ENCODE measurements at places on chromosomes 2 and 18.

GRCh38 chr18:45657357-45658335 lies 42.4 kb downstream of the SLC14A2 start:
- no peak for DNase-seq

- no peak for DNase-seq
These were observed 462.6 kb downstream of the SLC4A3 start for GRCh38 chr2:220090050-220090449.

- no peak for DNase-seq
These were observed 24.1 kb downstream of the CFLAR start for GRCh38 chr2:201139836-201140604.

DNA sequence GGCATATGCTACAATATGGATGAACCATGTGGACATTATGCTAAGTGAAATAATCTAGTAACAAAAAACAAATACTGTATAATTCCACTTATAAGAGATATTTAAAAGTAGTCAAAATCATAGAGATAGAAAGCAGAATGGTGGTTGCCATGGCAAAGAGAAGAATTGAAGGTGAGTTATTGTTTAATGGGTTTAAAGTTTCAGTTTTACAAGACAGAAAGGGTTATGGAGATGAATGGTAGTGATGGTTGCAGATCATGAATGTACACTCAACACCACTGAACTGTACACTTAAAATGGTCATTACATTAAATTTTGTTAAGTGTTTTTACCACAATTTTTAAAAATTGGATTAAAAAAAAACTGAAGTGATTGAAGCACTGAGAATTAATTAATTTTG lies 298.2 kb upstream of the ZC3H15 start:
- no peak for DNase-seq

GRCh38 chr2:171460537-171460936 lies 26.5 kb downstream of the DCAF17 start:
- no peak for DNase-seq

- peak; percentile 28 for DNase-seq
These were observed 303.0 kb downstream of the NDUFA10 start for GRCh38 chr2:239721991-239722759.

- DNase-seq: no peak
These were observed 443.4 kb downstream of the ZNF516 start for GRCh38 chr18:76051396-76052226.

- no peak for DNase-seq
These were observed 25.0 kb downstream of the SPP2 start for GRCh38 chr2:234075518-234075915.

- DNase-seq: no peak
These were observed 5.0 kb downstream of the EMILIN2 start for GRCh38 chr18:2851771-2852170.

- no peak for DNase-seq
These were observed 129.0 kb upstream of the ZEB2 start for GRCh38 chr2:144648837-144649465.

- DNase-seq: peak; percentile 88
These were observed 843 bp downstream of the CYS1 start for GRCh38 chr2:10079266-10079869.

DNA sequence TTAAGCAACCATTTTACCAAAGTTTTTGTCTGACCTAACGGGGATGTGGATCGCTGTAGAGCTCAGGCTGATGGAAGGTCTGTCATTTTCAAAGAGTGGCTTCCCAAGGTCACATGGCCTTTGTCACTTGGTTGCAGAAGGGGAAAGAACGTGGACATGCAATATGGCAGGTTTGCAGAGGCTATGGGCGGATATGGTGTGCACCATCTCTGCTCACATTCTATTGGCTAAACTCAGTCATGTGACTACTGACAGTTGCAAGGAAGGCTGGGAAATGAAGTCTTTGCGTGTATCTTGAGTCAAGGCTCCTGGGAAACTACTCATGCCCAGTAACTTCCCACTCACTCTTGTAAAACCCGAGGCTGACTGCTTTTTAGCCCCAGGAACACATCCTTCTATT lies 96.8 kb downstream of the ST6GAL2 start:
- no peak for DNase-seq

- no peak for DNase-seq
These were observed 101.5 kb downstream of the ALPK2 start for GRCh38 chr18:58527285-58527951.

DNA sequence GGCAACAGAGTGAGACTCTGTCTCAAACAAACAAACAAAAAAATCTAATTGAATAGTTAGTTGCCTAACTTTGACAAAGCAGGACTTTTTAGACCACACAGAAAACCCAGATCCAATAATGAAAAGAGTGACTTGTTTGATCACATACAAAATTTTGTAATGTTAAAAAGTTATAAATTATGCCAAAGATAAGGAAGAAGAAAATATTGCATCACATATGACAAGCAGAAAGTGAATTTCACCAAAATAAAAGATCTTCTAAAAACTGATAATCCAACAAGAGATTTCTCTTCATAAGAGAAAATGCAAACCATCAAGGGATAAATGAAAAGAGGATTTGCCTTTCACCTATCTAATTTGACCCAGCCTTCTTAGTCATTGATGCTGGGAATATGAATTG lies 2.8 kb upstream of the RMP24 start:
- no peak for DNase-seq

GRCh38 chr2:18473241-18474181 lies 86.9 kb downstream of the RDH14 start:
- no peak for DNase-seq

DNA sequence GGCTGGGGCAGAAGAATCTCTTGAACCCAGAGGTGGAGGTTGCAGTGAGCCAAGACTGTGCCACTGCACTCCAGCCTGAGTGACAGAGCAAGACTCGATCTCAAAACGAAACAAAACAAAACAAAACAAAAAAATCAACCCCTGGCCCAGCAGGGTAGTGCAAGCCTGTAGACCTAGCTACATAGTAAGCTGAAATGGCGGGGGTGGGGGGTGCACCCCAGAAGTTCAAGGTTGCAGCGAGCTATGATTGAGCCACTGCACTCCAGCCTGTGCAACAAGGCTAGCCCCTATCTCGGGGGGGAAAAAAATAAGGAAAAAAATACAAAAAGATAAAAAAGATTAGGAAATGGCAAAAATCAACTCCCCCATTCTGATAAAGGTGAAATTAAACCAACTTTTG lies 6.4 kb downstream of the ATL2 start:
- no peak for DNase-seq

- DNase-seq: no peak
These were observed 2.8 kb downstream of the SP9 start for GRCh38 chr2:174337337-174338146.

- DNase-seq: no peak
These were observed 20.1 kb downstream of the TPGS2 start for GRCh38 chr18:36808681-36809080.

DNA sequence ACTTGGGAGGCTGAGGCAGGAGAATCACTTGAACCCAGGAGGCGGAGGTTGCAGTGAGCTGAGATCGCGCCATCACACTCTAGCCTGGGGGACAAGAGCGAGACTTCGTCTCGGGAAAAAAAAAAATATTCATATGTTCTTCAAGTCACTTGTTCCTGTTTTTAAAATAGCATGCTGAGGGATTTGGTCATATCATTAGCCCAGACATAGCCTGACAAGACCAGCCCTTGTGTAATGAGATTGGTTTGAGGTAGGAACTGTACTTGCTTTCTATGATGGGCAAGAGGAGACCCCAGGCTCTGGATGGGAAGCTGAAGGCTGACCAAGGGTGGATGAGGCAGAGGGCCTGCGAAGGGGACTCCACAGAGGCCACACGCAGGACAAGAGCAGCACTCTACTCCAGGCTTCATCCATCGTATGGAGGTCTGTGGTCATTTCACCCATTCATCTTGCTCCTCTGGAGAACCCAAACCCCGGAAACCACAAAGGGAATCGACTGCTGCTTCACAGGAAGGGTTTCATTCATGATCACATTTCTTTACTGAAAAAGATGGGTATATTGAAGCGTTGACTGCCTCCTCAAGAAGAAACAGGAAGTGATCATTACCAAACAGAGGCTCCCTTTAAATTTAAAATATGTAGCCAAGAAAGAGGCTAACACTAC lies 87.1 kb upstream of the ZNF397 start:
- DNase-seq: no peak

- DNase-seq: peak; percentile 85
These were observed 10.8 kb upstream of the NAB1 start for GRCh38 chr2:190637903-190638618.

DNA sequence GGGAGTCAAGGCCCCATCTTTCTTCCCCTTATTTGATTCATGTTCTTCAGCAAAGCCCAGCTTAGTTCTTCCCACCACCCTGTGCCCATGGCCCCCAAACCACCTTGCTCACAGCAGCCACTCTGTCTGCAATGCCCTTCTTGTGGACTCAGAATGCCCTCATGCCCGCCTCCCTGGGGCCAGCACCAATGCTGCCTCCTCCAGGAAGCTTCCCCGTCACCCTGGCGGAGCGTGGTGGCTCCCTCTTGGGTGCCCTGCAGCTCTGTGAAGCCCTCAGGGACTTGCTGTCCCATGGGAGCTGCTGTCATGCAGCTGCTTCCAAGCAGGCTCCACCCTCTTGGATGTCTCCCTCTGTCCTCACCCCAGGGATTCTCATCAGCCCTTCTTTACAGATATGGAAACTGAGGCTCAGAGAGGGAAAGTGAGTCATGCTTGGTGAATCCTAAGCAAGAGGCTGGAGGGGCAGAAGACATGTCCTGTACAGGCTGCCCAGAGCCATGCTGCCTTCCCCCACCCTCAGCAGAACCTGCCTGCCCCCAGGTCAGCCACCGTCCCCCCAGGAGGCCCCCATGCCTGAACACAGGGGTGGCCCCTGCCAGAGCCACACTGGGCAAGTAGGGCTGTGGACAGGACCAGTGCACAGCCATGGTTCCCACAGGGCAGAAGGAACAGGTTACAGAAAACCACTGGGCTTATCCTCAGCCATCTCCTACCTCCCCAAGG lies 11.8 kb upstream of the DUSP2 start:
- DNase-seq: no peak

DNA sequence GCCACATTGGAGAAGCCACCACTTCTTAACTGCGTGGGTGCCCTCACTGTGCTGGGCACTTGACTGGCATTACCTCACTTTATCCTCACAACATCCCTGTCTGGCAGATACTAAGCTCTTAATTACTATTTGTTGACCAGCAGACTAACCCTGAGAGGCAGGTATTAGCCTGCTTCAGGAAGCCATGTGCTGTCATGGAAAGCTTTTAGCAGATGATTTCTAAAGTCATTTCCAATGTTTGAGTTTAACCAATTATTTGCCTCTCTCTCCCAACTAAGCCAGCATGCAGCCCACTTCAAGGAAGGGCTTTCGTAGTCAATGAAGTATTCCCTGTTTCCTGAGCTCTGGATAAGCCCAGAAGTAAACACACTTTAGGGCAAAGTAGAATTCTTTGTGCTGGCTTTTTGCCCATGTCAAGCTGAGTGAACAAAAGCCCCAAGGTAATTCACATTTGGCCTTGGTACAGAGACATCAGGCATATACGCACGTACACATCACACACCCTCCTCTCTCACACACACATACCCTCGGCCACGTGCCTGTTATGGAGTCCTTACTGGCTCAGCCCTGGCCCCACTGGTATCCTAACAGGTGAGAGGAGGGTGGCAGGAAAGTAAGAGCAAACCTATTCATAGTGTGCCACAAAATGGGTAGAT lies 108.6 kb downstream of the C1D start:
- no peak for DNase-seq

DNA sequence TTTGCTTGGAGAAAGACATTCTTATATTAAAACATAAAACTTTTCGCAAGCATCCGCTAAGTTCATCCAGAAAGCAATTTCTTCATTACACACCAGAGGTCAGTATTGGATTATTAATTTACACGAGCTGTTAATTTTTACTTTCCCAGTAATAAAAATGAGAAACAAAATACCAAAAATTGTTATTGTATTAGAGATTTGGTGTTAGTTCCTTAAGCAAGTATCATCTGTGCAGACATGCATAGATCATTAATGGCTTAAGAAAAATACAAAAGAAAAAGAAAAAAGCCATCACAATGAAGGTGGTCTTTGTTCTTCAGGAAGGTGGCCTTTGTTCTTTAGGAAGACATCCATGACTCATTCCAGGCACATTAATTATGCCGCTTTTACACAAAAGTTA lies 53.6 kb upstream of the HNMT start:
- no peak for DNase-seq

DNA sequence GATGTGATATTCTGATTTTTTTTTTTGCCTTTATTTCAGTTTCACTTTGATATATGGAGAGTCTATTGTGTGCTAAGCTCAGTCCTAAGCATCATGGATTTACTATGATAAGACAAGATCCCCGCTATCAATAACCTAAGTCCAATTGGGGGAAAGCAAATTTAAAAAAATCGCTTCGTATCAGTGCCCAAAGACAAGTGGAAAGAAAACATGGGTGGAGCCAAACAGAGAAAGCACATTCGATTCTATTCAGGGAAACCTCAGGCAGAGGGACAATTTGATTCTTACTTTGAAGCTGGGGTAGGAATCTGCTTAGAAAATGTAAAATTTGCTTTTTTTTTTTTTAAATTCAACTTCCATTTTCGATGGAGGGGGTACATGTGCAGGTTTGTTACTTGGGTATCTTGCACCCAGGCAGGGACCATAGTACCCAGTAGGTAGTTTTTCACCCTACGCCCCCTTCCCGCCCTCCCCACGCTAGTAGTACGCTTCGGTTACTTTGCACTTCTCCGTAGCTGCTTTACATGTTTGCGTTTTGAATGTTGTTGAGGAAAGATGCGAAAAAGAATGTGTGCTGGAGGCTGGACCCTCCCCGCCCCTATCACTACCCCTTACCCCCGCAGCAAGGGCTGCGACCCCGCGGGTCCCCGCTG lies 12.4 kb downstream of the KIF5C start:
- no peak for DNase-seq

GRCh38 chr2:233443511-233444183 lies 89.4 kb downstream of the DGKD start:
- peak; percentile 79 for DNase-seq

- no peak for DNase-seq
These were observed 63.4 kb downstream of the AFTPH start for GRCh38 chr2:64587561-64587960.

GRCh38 chr2:24675338-24675737 lies 117.9 kb downstream of the PTRHD1 start:
- DNase-seq: no peak

- no peak for DNase-seq
These were observed 37.3 kb downstream of the USP34 start for GRCh38 chr2:61433606-61434005.

DNA sequence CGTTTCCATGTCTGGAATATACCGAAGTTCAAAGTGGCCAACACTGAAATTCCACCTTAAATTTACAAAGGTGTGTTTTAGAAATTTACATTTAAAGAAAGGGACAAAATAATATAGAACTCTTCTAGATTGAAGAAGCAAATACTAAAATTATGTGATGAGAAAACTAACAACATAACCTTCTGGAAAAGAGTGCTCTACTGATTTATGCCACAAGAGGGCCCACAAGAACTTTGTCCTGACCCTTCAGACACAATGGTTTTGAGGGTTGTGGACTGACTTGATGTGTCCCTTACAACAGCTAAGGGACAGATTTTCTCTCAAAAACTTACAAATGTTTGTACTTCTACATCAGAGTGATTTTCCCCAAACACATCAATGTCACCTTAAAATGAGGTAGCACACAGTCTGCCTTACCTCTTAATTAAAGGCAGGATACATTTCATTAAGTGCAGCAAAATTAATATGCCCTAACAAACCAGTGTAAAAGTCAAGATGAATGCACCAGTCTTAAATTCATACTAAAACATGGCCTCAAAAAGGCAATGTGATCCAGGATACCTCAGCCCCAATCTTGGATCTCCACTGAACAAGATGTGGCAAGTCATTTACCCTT lies 36.2 kb downstream of the EIF2AK3 start:
- DNase-seq: no peak

Measured in right cardiac atrium (tissue), 5 donors.